ENCODE measurements at places on chromosomes 2 and 18.

- peak; percentile 20 for DNase-seq
Measured at GRCh38 chr2:183063083-183063482, 15.5 kb upstream of the DUSP19 start.

GRCh38 chr2:225290757-225291400 lies 108.6 kb upstream of the NYAP2 start:
- DNase-seq = no peak

DNA sequence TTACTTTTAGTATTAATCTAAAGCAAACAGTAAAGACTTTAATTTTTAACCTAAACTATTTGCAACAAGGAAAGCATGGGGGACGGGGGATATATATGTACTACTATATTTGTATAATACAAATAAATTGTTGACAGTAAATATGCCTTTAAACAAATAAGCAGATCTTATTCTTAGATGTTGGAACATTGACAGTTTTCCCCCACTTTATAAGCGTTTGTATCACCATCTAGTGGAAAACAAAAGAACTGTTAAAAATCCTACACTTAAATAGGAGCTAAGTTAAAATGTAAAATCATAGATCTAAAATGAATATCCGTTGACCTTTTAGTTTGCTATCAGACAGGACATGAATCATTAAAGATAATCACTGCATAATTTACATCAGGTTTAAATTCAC lies 50.0 kb downstream of the RBBP8 start:
- peak; percentile 69 for DNase-seq

DNA sequence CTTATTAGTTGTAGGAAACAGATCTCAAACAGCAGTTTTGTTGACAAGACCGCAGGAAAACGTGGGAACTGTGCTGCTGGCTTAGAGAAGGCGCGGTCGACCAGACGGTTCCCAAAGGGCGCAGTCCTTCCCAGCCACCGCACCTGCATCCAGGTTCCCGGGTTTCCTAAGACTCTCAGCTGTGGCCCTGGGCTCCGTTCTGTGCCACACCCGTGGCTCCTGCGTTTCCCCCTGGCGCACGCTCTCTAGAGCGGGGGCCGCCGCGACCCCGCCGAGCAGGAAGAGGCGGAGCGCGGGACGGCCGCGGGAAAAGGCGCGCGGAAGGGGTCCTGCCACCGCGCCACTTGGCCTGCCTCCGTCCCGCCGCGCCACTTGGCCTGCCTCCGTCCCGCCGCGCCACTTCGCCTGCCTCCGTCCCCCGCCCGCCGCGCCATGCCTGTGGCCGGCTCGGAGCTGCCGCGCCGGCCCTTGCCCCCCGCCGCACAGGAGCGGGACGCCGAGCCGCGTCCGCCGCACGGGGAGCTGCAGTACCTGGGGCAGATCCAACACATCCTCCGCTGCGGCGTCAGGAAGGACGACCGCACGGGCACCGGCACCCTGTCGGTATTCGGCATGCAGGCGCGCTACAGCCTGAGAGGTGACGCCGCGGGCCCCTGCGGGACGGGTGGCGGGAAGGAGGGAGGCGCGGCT lies at the start of gene TYMS:
TSS of gene TYMS (plus strand) at position 343 of the 690 bp plus-strand sequence. CDS start at position 433, 90 bp downstream.
- peak; percentile 95 for DNase-seq

- DNase-seq = no peak
Measured at GRCh38 chr2:240225660-240226475, 85.4 kb upstream of the OTOS start.

DNA sequence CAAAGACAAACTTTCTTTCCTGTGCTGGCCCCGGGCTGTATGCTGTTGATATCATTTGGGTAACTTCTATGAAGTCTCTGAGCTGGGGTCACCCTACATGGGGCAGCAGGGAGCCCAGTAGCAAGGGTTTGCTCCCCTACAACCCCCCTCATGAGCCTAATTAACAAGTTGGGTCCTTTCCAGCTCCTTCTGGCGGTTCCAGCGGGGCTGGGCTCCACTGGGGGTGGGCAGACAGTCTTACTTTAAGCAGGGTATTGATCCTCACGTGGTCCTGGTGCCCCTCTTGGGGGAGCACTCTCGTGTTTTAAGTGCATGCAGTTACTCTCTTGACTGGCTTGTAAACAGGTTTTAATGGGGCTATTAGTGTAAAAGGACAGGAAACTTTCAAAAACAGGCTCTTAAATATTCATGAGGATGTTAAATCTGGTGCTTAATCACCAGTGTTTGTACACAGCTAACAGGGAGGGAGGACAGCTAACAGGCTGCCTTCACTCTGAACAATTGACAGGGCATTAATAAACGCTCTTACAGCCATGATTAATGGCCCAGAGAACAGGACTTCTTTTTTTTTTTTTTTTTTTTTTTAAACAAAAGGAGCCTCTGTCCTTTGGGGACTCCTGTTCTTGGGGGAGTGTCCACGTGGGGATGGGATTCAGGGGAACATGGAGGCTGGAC lies 36.6 kb upstream of the SKOR2 start:
- no peak for DNase-seq

GRCh38 chr2:168024459-168024858 lies 222.9 kb downstream of the STK39 start:
- DNase-seq = no peak

GRCh38 chr2:82278416-82278815 lies 1973.9 kb upstream of the LRRTM1 start:
- DNase-seq = peak; percentile 50

- no peak for DNase-seq
Measured at GRCh38 chr18:62282188-62282629, 42.9 kb upstream of the TNFRSF11A start.
